H9 (cell line): ENCODE measurements at places on chromosomes 11 and 22.
A peak's percentile ranks its signal among the peaks of the same experiment; 100 is the strongest.

- DNase-seq, result no peak
Measured at GRCh38 chr11:39021539-39021938, 2423.5 kb upstream of the RAG2 start.

DNA sequence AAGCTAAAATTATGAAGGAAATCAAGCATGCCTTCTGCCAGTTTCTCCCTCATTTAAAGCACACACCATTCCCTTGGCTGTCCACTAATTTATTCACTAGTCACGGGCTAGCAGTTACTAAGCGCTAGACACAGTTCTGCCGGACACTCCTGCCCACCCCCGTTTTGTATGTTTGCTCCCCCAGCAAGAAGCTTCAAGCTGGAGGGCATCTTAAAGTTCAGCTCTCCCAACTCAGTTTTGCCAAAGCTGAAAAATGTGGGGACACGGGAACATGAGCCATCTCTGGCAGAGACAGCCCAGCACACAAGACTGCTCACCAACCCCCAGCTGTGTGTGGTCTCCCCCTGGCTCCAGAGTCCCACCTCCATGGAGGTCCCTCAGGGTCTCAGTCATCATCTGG is 263.6 kb downstream of the BRD1 start:
- peak; percentile 11 for DNase-seq

DNA sequence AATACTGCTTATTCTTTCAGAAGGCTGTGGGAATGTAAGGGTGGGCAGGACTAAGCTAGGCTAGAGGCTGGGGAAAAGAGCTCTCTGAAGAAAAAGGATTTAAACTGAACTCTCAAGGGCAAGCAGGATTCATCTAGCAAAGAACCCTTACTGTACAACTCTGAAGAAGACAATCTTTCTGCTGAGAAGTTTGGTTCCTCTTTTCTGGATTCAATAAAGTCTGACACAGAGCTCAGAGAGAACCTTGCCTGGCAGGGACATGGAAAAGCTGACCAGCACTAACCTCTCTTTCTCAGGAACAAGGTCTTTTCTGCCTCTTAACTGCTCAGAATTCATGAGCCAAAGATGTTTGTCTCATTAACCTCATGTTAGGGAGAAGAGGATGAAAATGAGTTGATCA is 388.4 kb upstream of the DDI1 start:
- no peak for DNase-seq

DNA sequence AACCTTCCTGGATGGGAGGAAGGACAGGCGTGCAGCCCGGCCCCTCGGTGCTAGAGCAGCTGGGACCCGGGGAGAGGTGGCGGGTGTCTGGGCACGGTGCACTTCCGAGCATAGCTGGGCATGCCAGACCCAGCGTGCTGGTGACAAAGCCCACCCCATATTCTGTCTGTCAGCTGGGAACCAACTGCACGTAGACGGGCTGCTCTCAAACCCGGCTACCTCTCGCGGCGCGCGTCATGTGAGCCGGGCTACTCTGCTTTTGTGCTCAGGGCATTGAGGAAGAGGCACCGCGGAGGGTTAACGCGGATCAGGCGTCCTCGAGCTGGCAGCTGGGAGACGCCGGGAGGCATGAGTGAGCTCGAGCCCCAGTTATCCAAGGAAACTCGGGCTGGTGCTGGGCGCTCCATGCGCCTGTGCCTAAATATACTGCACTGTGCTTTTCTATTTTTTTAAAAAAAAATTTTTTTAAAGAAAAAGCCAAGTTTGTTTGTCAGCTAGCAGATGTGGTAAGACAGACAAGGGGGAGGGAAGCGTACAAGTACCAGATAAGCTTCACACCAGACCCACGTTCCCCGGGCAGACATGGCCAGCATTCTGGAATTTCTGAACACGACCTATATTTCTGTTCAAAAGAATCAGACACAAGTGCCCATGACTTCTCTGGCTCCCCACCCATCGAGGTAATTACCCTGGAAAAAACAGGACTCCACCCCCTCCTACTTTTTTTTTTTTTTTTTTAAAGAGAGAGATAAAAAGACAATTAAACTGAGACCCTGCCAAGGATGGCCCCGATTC is 425.6 kb downstream of the SHANK2 start:
- DNase-seq, result peak; percentile 57

DNA sequence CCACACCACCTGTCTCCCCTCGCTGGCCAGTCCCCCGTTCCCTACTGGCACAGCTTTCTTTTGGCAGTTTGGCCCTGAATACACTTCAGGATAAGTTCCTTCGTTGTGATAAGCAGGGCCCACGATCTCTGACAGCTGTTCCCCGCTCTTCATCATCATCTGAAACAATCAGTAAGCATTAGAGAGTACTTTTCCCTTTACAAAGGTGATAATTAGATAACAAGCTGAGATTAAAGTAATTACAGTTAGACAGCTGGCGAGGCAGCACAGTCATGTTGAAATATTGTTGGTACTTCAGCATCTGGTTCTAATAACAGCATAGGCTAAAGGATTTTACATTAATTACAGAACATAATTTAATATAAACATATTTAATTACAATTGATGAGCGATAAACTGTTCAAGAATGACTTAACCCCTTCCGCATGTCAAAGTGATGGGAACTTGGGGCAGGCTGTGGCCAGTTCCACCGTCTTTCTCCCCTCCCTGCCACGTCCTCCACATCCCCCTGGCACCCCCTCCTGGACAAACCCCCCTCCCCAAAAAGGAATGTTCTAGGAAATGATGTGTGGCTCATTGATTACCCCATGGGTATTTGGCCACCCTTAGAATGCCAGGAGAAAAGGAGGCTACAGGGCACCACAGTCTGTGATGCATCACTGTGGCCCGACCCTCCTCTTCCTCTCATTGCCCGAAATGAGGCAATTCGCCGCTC is 134.9 kb downstream of the RCN1 start:
- no peak for DNase-seq

DNA sequence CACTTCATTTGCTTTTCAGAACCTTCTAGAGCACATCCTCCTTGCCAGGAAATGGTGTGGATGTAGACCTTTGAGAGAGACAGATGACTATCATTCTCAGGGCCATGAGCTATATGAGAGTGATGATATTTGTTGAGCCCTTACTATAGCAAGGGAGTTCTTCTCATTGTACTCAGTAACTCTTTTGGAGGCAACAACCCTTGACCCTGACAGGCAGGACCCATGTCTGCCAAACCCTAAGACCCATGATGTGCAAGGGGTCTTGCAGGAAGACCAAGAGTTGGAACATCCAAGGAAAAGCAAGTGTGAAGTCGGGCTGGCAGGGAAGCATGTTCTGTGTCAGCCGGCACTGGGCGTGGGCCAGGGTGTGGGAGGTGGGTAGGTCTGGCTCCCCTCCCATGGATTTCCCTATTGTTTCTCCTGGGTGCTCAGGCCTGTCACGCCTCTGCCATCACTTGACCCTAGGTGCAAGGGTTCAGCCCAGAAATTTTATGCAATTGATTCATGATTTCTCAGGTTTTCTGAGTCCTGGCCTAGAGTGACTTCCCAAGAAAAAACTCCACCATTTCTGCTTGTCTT is 1.2 kb downstream of the FOLR3 start:
- DNase-seq, result no peak

DNA sequence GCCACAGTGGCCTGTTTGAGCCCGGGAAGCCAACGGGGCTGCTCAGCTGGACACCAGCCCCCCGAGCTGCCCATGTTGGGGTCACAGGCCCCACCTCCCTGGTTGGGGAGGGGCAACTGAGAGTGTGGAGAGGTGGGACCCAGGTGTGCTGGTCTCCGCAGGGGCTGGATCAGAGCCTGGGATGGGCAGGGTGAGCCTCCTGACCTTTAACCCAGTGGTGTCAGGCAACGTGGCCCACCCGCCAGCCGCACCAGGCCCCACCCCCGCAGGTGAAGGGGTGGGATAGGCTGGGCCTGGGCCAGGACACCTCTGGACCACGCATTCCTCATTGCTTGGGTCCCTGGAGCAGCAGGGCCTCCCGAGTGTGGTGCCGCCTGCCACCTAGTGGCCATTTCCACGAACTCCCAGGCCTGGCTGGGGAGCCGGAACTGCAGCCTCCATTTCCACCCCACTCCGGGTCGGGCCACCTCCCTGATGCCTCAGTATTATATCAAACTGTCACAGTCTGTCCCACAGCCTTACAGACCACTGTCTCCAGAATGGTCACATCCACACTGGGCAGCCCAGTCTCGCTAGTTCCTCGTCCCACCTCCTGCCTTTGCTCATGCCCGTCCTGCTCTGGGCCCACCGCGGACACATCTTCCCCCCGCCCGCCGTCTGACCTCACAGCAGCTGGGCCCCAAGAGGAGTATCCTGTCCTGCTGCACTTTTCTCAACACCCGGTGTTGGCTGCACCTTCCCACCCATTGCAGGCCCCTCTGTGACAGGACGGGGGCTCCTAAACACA is 13.3 kb upstream of the PPP6R3 start:
- peak; percentile 91 for DNase-seq

GRCh38 chr11:35664977-35665441 is 2.4 kb downstream of the TRIM44 start:
- no peak for DNase-seq

DNA sequence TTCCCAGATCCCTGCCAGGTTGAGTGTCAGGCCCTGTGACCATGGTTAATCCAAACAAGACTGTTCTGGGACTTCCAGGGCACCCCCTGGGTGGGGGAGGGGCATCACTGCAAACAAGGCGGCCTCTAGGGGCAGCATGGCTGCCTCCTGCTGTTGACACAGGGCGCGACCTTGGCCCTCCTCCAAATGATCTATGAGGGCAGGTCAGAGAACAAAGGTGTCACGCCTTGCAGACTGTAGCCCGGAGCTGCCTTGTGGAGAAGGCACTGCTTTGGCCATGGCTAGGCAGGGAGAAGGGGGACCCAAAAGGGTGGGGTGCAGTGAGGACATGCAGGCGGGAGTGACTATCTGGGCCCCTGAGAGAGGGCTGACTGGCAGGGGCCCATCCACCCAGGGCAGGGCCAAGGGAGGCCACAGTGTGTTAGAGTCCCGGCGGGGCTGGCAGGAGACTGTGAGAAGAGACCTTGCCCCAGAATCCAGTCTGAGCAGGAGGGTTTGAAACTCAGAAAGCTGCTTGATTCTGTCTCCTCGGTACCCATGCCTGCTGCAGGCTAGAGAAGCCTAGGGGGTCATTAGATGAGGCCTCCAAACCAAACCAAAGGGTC is 35.6 kb downstream of the KCNC1 start:
- peak; percentile 55 for DNase-seq
